Neural crest cell (in vitro differentiated cells): ENCODE measurements at places on chromosomes 16 and 17. TPM values are rescaled to one million over a fixed set of nuclear protein-coding genes. Genes with fewer than 3 reads are reported as not detected.

Gene TP53TG3
- total RNA-seq = not detected in 2 replicates

Gene C16orf89
- total RNA-seq = not detected in 2 replicates

Gene CCL14
- not detected in 2 replicates for total RNA-seq

Gene SPATA2L
- 8.6 and 10.6 TPM in 2 replicates for total RNA-seq

Gene MYH8
- total RNA-seq = not detected in 2 replicates

Gene RAB26
- total RNA-seq = 0.64 and 0.98 TPM in 2 replicates

Gene SCNN1B
- not detected in 2 replicates for total RNA-seq

Gene TMEM88
- 6.7 and 8.4 TPM in 2 replicates for total RNA-seq

Gene APPBP2
- 55.3 and 59.2 TPM in 2 replicates for total RNA-seq
